ENCODE measurements at places on chromosomes 16 and 17.

DNA sequence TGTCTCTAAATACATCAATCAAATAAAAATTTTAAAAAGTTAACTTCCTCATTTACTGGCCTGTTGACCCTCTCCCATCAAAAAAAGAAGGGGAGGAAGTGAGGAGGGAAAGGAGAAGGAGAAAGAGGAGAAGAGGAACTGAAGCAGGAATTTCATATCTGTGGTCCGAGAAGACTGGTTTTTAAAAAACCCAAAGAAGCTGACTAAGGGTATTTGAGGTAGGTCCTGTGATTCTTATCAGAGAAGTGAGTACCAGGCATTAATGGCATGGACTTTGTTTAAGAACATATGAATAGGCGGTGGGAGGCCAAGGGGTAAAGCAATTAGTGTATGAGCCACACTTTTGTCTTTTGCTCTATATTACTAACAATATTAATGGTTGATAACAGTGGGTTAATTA, 2.0 kb downstream of the SLC46A1 start:
- no peak for DNase-seq

DNA sequence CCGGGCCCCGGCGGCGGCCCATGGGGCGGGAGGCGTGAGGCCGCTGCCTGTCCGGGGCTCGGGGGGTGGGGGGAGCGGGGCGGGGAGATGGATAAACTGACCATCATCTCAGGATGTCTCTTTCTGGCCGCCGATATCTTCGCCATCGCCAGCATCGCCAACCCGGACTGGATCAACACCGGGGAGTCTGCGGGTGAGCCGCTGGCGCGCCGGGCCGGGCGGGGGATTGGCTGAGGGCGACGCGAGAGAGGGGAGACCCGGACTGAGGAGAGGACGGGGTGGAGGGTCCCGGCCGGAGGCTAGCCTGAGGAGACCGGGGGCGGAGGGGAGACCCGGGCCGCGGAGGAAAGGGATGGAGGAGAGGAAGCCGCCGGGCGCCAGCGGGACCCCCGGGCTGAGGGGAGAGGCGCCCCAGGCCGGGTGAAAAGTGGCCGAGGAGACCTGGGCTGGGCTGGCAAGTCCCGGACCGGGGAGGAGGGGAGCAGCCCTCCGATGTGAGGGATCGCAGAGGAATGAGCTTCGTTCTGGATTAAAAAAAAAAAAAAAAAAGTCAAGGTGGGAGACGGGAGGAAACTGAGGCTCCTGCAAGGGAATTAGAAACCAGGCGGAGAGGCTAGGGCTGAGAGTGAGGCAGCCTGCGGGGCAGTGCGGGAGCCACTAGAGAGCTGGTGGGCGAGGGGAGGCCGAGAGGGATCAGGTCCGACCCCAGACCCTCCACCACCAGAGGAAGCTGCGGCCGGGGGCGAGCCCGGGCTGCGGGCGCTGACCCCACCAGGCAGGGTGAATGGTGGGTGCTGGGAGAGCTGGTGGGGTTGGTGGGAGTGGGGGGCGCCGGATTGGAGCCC, 526 bp downstream of the MOSMO start:
- peak; percentile 35 for DNase-seq

DNA sequence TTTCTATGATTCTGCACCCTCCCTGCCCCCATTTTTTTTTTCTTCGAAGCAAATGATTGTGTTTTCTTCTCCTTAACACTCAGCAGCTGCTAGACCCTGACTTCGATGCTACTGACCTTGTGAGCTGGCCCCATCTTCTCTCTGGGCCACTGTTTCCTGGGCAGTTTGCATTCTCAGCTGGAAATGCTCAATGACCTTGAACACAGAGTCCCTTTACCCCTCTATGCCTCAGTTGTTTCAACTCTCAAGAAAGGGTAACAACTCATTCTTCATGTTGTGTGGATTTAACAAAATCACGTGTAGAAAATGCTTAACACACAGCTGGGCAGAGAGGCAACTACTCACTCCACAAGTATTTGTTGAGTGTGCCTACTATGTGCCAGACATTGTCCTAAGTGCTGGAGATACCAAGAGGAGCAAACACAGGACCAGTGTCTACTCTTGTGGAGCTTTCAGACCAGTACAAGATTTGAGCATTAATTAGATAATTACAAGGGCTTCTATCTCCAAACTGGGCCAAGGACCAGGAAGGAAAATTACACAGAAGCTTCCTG, 66.2 kb downstream of the IQCK start:
- DNase-seq: no peak

- no peak for DNase-seq
These were observed 19.0 kb downstream of the AXIN1 start for GRCh38 chr16:333406-334094.

DNA sequence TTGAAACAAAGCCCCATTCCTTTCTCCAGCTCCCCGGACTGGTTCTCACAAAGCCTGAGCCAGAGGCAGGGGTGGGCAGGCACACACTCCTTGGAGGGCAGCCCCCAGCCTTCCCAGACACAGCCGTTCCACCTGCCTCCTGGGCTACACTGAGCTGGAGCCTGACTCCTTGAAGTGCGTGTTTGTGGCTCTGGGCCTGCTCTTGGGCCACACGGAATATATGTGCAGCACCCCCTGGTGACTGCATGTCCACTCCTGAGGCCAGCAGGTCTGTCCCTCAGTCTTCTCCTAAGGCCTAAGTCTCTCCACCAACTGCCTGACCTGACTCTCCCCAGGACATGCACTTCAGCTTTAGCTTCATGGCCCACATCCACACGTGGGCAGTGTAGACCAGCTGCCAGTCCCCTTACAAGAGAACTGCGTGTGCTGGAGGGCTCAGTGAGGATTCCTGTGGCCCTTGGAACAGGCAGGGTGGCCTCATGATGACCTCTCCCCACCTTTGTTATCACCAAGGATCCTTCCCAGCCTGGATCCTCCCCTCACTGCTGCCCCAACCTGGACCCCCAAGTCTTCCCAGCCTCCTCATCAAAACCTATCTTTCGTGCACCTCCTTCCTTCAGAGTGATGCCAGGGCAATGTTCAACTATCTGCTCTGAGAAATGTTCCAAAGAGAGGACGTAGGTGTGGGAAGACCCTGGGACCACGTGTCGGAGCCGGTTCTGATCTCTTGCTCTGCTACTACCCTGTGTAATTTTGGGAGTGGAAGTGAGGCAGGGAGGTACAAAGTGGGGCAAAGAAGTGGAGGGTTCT, 12.4 kb upstream of the SLC6A2 start:
- DNase-seq: peak; percentile 30

DNA sequence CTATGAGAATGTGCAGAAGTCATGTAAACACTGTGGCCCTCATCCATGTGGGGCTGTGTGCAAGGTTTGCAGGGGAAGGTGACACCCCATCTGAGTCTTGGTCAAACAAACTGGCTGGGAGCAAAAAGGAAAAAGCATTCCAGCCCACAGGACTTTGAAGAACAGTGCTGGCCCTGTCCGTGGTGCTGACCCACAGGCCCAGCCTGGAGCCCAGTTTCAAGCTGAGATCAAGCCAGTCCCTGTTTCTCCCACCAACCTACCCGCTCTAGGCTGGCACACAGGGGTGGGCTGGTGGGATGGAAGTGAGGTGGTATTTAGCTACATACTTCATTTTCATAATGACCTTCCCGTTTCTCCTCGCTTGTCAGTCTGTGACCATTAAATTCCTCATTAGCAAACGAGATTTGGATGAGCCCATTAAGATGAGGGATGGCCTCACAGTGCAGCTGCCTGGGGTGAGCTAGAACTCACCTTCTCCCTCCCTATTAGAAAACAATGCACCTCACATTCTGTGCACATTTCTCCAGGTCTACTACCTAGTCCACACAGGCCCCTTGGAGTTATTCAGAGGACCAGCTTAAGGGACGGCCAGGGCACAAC, 12.6 kb upstream of the RPL38 start:
- no peak for DNase-seq

GRCh38 chr17:45425125-45425983, 7.3 kb downstream of the ARHGAP27 start:
- peak; percentile 79 for DNase-seq

DNA sequence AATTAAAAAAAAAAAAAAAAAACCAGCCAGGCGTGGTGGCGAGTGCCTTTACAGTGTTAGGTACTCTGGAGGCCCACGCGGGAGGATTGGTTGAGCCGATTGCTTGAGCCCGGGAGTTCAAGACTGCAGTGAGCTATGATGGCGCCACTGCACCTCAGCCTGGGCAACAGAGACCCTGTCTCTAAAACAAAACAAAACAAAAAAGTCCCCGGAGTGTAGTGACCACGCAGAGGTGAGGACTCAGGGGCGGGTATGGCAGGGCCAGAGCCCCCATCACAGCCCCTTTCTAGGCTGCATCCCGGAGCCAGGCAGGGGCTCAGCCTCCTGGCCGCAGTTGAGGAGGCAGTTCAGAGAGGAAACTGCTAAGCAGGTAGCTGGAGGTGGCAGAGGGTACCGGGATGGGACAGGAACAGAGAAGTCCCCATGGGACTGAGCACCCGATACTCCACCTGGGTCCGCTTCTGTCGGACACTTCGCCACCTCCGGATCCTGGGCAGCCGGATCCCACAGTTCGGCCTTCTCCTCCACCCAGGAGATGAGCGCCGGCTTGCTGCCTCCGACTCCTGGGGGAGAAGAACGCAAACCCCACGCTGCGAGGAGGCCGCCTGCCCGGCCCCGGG, 800 bp downstream of the ZNF747 start:
- DNase-seq: peak; percentile 69

- DNase-seq: peak; percentile 45
These were observed 11.3 kb downstream of the OSBPL7 start for GRCh38 chr17:47810200-47810821.

GRCh38 chr16:974611-975261, 4.0 kb upstream of the LMF1 start:
- no peak for DNase-seq

DNA sequence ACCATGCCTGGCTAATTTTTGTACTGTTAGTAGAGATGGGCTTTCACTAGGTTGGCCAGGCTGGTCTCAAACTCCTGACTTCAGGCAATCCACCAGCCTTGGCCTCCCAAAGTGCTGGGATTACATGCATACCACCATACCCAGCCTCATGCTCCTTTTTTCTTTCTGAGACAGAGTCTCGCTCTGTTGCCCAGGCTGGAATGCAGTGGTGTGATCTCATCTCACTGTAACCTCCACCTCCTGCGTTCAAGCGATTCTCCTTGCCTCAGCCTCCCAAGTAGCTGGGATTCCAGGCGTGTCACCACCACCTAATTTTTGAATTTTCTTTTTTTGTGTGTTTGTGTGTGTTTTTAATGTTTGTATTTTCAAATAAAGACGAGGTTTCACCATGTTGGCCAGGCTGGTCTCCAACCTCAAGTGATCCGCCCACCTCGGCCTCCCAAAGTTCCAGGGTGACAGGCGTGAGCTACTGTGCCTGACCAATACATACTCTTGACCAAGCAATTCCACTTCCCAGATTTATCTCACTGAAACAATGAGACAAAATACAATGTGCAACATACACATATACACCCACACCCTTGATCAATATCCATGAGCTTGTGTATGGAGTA, 5.0 kb downstream of the GRB2 start:
- DNase-seq: no peak

- DNase-seq: no peak
These were observed 665 bp upstream of the GRIN2C start for GRCh38 chr17:74860229-74860871.

DNA sequence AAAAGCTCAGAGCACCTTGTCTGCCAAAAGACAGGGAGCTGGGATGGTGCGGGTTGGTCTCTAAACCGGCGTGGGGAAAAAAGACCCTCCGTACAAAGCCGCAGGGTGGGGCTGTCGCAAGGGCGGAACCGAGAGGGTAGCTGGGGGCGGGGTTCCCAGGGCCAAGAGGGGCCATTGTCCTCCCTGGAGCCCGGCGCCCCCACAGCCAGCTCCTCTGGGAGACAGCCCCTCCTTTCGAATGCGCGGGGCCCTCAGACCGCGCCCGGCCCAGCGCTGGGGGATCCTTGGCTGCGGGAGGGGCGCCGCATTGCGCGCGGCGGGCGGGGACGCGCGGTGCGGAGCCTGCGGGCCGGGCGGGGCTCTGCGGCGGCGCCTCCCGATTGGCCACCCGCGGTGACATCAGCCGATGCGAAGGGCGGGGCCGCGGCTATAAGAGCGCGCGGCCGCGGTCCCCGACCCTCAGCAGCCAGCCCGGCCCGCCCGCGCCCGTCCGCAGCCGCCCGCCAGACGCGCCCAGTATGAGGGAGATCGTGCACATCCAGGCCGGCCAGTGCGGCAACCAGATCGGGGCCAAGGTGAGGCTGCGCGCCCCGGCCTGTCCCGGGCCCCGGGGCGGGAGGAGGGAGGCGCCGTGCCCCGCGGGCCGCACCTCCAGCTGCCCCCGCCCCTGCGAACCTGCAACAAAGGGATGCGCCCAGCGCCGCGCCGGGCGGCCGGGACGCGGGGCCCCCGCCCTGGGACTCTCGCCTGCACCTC, at the start of gene TUBB3:
TUBB3 (plus strand) TSS at position 459 of the 756 bp plus-strand sequence; CDS start at position 519, 60 bp downstream.
- DNase-seq: peak; percentile 87
